ENCODE measurements at places on chromosomes 11 and 22.

DNA sequence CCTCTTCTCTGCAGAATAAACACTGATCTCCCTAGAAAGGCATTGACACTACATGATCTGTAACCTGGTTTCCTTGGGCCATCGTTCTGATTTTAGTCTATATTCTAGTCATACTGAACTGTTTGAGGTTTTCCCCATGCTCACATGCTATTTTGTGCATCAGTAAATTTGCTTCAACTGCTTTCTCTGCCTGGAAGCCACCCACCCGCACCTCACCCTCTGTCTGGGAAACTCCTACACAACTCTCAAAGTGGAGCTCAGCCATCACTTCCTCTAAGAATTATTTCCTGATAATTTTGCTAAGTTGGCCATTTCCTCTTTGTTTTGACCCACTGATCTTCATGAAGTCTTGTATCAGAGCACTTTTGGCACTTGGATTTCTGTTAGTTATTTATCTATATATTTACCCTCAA lies 36.1 kb downstream of the MMP20 start:
- DNase-seq = no peak

- no peak for DNase-seq
These were observed 43.5 kb downstream of the GNB1L start for GRCh38 chr22:19811211-19811621.

GRCh38 chr11:123328281-123328867 lies 101.7 kb upstream of the GRAMD1B start:
- no peak for DNase-seq

DNA sequence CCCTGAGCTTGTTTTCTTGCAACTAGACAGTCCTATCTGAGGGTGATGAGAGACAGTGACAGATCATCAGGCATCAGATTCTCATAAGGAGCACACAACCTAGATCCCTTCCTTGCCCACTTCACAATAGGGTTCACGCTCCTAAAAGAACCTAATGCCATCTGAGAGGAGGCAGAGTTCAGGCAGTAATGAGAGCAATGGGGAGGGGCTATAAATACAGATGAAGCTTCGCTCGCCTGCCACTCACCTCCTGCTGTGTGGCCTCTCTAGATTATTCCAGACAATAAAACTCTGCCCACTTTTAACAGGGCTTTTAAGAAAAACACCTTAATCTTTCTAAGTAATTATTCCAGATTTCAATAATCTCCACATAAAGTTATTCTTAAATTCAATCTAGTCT lies 43.9 kb upstream of the PAK1 start:
- no peak for DNase-seq

DNA sequence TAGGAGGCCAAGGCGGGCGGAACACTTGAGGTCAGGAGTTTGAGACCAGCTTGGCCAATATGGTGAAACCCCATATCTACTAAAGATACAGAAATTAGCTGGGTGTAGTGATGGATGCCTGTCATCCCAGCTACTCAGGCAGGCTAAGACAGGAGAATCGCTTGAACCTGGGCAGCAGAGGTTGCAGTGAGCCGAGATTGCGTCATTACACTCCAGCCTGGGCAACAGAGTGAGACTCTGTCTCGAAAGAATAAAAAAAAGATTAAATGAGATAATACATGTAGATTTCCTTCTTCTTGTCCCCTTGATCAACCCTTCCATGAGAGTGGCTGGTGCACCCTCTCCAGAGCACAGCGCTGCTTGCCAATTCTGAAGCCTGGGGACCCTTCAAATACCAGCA lies 106.9 kb downstream of the ST3GAL4 start:
- no peak for DNase-seq

DNA sequence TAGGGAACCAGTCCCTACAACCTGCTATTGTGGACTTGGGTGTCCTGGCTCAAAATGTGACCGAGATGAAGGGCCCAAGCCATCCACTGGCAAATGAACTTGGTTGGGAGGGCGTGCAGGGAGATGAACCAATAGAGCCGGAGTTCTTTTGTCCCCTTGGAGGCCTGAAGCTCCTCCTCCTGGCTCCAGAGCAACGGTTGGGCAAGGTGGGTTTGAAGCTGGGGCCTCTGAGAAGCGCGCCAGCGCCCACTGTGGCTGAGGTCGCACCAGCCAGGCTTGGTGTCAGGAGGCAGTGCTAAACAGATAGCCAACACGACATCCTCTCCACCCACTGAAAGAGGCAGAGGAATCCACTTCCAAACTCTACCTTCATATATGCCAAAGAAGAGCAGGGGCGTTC lies 36.0 kb upstream of the PACSIN2 start:
- no peak for DNase-seq

- DNase-seq = no peak
These were observed 34.9 kb upstream of the OR10G7 start for GRCh38 chr11:124075841-124076651.

- no peak for DNase-seq
These were observed 5.1 kb downstream of the TRIM5 start for GRCh38 chr11:5679811-5680210.

DNA sequence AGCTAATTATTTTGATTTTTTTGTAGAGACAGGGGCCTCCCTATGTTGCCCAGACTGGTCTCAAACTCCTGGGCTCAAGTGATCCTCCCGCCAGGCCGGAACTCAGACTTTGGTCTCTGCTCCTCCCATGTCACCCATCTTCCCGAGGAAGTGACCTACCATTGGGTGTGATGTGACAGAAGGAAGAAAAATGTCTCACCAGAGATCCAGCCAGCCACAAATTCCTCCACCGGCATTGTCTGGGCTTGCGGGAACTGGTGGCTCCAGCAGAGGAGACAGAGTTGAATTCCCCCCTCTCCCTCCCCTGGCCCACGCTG lies 772 bp downstream of the SLC25A45 start:
- no peak for DNase-seq

DNA sequence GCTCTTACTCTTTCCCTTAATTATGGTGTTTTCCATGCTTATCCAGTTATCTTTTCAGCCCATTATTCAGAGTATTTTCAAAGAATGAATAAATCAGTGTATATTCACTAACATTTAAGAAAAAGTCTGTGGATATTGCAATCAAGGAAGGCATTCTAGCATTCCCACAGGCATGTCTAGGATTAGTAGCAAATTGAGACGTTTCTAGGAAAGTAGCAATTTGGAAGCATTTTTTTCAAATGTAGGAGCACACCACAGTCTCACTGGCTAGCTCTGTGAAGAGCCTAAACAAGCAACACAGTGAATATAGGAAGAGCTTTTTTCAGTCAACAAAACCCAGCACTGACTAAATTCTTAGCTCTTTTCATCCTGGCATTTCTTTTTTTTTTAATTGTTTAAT lies 65.4 kb downstream of the CCDC34 start:
- DNase-seq = no peak

DNA sequence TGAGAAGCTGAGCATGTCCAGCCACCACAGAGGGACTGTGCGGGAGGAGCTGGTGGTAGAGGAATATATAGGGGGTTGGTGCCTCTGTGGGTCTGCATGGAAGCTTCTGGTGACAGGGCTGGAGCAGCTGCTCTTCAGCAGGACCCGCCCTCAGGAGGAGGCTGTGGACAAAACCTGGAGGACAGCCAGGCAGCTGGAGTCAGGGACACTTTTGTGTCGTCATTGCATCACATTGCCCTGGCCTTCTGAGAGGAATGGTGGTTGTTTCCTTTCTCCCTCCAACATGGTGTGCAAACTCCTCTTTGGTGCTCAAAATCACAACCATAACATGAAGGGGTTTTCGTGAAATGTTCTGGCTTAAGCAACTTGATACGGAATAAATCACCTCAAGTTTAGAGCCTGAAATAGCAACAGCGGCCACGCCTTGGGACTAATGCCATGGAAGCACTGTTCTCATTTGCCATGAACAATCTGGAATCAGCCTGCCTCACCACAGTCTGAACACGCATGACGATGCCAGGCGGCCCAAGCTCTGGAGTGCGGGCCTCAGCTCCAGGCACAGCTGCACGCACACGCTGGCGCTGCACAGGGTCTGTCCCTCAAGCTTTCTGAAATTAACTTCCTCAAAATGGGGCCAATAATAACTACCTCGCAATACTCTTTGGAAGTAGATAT lies 17.1 kb upstream of the CSRP3 start:
- no peak for DNase-seq
